ENCODE measurements at places on chromosomes 12 and 14.

DNA sequence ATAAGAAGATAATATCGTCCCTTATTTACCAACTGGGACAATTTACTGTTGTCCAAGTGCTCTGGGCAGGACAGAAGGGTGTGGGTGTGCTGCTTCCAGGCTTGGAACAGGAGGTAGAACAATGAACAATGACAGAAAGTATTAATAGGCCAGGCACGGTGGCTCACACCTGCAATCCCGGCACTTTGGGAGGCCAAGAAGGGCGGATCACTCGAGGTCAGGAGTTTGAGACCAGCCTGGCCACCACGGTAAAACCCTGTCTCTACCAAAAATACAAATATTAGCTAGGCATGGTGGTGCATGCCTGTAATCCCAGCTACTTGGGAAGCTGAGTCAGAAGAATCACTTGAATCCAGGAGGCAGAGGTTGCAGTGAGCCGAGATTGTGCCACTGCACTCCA, 2.5 kb downstream of the IFI27 start:
- no peak for DNase-seq

DNA sequence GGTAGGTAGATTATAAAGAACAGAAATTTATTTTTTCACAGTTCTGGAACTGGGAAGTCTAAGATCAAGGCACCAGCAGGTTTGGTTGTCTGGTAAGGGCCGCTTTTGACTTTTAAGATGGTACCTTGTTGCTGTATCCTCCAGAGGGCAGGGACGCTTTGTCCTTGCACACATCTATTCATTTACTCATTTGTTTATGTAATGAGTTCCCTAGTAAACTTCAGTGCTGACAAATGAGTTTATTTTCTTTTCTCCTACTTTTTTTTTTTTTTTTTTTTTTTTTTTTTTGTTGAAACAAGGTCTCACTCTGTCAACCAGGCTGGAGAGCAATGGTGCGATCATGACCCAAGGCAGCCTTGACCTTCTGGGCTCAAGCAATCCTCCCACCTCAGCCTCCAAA, 195.7 kb downstream of the FBXL14 start:
- no peak for DNase-seq

DNA sequence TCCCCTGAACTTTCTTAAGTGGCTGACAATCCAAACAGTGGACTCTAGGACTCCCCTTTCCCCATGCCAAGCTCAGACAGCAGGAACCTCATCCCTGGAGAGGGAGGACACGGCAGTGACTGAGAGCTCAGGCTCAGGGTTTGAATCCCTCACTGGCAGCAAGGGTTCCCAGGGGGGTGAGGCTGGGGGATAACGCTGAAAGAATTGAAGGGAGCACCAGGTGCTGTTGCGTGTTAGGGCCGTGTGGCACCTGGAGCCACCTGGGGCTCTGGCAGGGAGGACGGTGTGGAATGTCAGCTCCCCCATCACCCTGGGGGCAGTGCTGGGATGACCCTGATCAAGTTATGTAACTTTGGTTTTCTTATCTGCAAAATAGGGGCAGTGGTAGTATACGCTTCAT, 40.1 kb downstream of the ANO2 start:
- no peak for DNase-seq

DNA sequence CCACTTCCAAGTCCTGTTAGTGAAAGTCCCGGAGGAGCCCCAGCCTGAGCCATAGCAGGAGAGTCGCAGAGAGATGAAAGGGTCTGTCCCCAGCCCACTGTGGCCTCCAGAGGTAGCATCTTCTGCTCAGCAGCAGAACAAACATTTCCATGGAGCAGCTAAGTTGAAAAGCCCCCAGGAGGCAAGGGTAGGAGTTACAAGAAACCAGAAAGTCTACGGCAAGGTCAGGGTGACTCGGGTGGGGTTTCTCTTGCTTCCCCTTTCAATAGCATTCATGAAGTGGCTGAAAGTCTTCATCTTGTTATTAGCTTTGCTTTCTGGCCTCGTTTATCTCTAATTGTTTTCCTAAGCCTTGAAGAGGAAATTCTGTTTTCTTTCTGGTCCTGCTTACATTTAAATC, 151.2 kb upstream of the DIO3 start:
- DNase-seq, result no peak

- DNase-seq, result no peak
Measured at GRCh38 chr14:103733651-103734050, 18.0 kb downstream of the ZFYVE21 start.

- no peak for DNase-seq
Measured at GRCh38 chr12:83318386-83319098, 631.8 kb downstream of the TMTC2 start.

DNA sequence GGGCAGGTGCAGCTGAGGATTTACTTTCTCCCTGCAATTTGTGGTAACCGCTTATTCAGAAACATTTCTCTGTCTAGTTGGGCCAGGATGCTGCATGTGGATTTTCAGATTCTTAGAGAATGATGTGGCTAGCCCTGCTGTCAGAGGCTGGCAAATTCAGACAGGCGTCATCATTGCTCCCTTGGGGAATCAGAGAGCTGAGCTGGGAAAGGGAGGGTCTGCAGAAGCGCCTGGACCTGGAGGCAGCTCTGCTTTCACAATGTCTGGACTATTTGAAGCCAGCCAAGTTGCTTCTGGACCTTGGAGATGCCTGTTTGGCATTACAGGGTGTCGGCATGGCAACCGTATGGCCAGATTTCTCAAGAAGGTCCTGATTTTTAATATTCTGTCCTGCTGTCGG, 3.4 kb downstream of the GALNT16 start:
- DNase-seq, result no peak

GRCh38 chr12:56928262-56928661, 5.9 kb downstream of the SDR9C7 start:
- no peak for DNase-seq

DNA sequence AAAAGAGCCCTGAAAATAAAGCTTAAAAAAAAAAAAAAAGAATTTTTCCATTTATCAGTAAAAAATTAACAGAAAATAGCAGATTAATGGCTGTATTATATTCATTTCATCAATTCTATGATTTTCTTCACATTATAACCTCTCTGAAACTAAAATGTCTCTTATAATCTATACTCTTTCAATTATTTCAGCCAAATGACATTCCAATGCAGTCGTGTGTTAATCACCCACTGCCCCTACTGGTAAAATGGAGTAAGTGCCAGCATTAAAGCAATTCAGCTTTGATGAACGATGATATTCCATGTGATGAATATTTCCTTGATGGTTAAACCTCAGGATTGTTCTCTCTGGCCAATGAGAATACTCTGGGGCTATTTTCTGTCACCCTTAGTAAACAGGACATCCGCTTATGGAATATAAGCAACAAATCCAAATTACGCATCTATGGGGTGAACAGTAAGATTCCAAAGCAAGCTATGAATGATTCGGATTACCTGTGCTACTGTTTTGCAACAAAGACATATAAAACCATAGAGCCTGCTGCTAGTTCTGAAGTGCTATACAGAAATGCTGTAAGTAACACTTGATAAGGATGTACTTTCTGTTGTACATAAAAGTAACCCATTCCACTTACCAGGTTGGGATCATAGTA, 20.3 kb upstream of the SYCP3 start:
- DNase-seq, result no peak

GRCh38 chr12:76569685-76570604, 10.4 kb upstream of the OSBPL8 start:
- no peak for DNase-seq

GRCh38 chr14:63432228-63432627, 110.9 kb downstream of the PPP2R5E start:
- no peak for DNase-seq

GRCh38 chr14:92600318-92601053, 86.9 kb downstream of the RIN3 start:
- no peak for DNase-seq

DNA sequence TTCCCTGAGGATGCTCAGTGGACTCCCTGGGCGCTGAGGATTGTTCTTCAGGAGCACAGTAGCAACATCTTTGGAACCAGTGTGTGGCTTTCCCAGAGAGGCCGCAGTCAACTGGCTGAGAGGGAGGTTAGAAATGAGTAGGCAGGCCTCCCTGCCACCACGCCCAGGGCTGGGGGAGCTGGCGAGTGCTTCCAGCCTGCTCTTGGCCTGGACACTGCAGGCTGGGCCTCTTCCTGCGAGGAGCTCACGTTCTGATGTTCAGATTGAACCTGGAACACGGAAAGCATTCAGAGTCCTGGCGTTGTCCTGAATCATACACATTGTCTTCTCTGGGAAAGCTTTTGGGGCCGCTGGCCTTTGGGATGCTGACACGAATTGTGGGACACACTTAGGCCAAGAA, 15.6 kb downstream of the TSPAN9 start:
- DNase-seq, result no peak

Data from activated CD8-positive, alpha-beta memory T cell treated with anti-CD3 and anti-CD28 coated beads for 1 hour (primary cell).